ENCODE measurements at places on chromosomes 11 and 22. TPM values are rescaled to one million over a fixed set of nuclear protein-coding genes. Genes with fewer than 3 reads are reported as not detected.
A peak's percentile ranks its signal among the peaks of the same experiment; 100 is the strongest.

DNA sequence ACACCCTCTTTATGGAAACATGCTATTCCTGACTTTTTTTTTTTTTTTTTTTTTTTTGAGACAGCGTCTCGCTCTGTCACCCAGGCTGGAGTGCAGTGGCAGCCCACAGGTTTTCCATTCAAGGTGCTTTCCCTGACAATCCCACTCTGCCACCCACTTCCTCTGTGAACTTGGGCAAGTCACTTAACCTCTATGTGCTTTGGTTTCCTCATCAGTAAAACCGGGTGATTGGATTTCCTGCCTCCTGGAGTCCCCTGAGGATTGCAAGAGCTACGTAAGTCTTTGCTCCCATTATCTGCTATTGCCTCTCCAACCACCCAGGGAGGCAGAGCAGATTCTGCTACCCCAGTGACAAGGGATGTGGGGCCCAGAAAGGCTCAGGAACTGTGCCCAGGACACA, 54.1 kb downstream of the CELSR1 start:
- DNase-seq: no peak

Gene POLDIP3
- 20.2 TPM for total RNA-seq

DNA sequence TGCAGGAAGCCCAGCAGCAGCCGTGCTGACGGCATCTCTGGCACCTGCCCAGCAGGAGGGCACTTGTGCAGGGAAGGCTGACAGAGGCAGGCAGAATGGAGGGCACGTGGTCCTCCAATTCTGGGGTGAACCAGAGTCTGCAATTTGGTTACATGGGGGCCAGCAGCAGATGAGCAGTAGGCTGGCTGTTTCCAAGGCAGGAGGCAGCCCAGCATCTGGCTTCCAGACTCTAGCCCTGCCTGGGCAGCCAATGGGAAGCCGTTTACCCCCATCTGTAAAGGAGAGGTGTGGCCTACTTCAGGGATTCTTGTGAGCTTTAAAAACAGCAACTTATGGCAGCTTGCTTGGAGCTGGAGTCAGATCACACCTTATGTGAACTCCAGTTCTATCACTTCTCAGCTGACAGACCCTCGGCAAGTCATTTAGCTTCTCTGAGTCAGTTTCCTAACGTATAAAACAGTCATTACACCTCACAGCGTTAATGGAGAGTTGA, 27.9 kb upstream of the RASL10A start:
- peak; percentile 64 for DNase-seq

DNA sequence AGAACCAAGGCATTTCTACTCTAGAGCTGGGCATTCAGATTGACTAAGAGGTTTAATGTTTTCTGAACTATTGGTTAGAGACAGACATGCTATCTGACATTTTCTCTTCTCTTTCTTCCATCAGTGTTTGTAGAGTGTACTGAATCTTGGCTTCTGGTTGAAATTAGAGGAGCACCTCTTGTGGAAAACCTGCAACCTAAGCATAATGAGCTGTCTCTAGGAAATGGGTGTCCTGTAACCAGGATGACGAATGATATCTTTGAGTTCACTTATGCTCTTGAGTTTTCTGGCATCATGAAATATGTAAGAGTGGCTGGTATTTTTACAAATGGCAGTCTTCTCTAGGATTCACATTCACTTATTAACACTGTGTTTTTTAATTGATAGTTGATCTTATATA, 19.4 kb downstream of the OOSP4A start:
- no peak for DNase-seq

DNA sequence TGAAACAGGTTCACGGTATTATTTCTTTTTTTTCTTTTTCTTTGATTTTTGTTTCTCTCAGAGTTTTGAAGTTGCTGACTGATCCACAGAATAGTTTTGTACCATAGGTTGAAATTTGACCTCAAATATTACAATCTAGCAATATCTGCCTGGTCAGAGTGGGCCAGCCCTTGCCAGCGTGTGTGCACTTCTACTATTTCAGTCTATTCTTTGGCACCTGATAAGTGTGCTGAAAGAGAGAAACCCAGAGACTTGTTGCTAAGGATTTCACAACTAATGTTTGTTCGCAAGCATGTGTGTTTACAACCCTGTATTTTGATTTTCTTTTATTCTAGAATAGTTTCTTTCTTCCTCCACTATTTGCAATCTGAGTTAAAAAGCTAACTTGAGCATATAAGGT, 1125.2 kb upstream of the CNTN5 start:
- DNase-seq: no peak

- no peak for DNase-seq
Observed at GRCh38 chr11:130700092-130700491, 216.2 kb downstream of the SNX19 start.

GRCh38 chr22:46867106-46867505, 104.7 kb downstream of the TBC1D22A start:
- no peak for DNase-seq

GRCh38 chr11:9462172-9462799, 1.5 kb downstream of the ZNF143 start:
- no peak for DNase-seq

DNA sequence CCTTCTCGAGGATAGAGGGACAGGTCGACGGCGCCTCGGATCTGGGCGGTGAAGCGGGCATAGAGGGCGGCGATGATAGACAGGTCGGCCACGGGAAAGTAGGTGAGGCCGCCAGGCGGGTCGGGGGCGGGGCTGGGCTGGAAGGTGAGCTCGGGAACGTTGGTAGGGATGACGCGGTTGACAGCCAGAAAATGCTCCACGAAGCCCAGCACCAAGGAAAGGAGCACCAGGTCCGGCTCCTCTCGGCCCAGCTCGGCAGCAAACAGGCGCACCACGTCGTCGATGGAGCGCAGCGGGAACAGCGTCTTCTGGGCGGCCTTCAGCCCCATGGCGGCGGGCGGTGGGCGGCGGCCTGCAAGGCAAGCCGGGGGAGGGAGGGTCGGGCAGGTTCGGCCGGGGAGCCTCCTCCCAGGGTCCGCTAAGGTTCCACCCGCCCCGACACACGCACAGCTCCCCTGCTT, 540 bp downstream of the MEN1 start:
- no peak for DNase-seq

Gene KRTAP5-10
- not detected for total RNA-seq

GRCh38 chr22:35638001-35638400, 10.2 kb upstream of the APOL6 start:
- no peak for DNase-seq

- no peak for DNase-seq
Observed at GRCh38 chr22:32444068-32444467, 20.2 kb downstream of the BPIFC start.

- DNase-seq: no peak
Observed at GRCh38 chr22:31952472-31952871, 8.1 kb downstream of the YWHAH start.

Gene NLRX1
- 16.9 TPM for total RNA-seq

GRCh38 chr11:69521457-69521856, 40.0 kb downstream of the LINC01488 start:
- no peak for DNase-seq

- DNase-seq: no peak
Observed at GRCh38 chr11:127390465-127390864, 389.9 kb upstream of the KIRREL3 start.

Gene DSCAML1
- total RNA-seq: 0.67 TPM

DNA sequence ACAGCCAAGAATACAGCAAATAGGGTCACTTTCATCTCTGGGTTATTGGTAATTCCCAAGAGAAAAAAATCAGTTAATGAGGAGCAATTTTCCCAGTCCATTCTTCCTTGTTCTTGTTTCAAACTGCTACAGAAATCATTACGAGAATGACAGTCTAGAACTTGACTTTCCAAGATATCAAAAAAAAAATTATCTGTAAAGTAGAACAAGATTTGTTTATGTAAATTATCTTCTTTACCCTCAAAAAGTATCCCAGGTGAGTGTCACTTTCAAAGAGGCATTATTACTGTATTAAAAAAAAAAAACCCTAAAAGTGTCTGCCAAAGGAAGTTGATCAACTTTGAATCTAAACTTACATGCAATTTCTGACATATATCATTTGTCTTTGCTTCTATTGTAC, at the start of gene OR5W2:
Gene OR5W2 (minus strand): TSS at position 101 of the 400 bp plus-strand sequence. CDS start 0 bp downstream, at position 101.
- no peak for DNase-seq

Gene C22orf15
- total RNA-seq: not detected

- DNase-seq: no peak
Observed at GRCh38 chr11:20672575-20672974, 3.2 kb downstream of the NELL1 start.

DNA sequence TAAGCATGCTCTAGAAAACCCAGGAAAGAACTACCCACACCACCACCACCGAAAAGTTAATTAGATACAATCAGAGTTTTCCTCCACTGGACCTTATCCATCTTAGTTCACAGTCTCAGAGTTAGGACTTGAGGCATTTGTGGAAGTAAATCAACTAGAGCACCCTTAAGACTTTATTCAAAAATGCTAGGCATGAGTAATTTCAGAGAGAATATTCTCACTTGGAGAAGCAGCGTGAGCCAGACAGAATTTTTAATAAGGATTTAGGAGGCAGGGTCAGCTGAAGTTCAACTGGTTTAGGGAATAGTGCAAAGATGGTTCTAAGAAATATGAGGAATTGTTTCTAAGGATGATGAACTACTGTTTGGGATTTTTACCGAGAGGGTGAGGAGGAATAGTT, 1.2 kb upstream of the OLFML1 start:
- no peak for DNase-seq

DNA sequence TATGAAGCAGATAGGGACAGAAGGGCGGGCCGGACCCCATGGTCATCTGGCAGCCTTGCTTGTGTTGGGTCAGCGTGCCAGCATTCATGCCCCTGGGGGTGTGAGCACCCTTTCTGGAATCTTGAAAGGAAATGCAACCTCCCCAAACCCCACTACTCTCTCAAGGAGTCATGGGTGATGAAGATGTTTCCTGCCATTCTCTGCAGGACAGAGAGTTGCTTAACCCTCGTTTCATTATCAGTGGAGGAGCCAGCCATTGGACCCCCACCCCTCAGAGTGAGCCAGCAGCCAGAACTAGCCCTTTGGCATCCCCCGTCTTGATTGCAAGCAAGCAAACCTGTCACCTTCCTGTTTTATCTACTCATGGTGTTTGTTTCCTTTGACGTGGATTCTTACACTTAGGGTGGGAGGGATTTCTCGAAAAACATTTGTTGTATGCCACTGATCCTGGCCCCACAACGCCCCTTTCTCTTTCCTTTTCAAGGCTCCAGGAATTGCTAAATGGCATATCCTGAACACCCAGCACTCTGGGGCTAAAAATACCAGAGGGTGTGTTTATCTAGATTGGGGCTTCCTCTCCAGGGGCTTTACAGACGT, 258.3 kb downstream of the ETS1 start:
- no peak for DNase-seq

Gene HEPACAM
- 0.83 TPM for total RNA-seq

GRCh38 chr11:2143799-2144543, 4.8 kb upstream of the IGF2 start:
- DNase-seq: no peak

GRCh38 chr11:43486141-43486540, 127.4 kb downstream of the TTC17 start:
- DNase-seq: no peak

Gene NNMT
- total RNA-seq: 240 TPM

- no peak for DNase-seq
Observed at GRCh38 chr11:17906436-17906835, 106.4 kb downstream of the SERGEF start.

- no peak for DNase-seq
Observed at GRCh38 chr11:25583596-25583995, 748.3 kb upstream of the ANO3 start.

DNA sequence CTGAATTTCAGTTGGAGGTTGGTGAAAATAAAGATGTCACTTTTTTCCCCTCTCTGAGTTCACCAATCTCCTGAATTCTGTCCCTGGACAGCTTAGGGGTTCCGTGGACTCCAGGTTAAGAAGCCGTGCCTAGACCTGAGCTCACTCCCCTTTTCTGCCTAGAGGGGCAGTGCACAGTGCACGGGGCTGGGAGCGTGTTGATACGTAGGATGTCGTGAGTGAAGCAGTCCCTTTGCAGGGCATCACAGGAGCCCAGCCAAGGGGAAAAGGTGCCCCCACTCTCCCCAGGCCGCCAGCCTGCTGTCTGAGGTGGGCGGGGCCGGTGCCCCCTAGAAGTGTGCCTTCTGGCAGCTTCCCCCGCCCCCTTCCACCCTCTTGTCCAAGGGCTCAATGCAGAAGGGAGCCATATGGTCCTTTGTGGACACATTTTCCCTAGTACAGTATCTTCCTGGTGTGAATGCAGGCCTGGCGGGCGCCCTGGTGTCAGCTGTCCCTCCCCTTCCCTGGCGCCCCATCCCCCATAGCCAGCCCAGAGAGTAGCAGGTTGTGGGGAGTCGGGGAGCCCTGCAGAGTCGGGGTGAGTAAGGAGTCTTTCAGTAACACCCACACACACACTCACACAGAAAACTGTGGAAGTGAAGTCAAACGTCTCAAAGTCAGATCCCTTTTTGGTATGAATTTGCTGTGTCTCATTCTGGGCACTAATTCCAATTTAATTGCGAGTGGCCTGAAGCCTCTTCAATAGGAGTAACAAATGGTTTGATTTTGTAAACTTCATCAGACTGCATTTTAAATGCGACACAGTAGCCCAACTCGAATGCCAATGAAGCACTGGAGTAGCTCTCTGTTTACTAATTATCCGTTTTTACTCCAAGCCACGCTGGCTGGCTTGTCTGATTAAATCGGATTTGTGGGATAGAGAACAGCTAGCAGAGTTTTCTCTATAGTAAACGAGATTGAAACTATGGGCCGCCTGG, 67.5 kb upstream of the NNMT start:
- no peak for DNase-seq

Gene ANO5
- 38.7 TPM for total RNA-seq

Gene TNNT3
- 12.8 TPM for total RNA-seq

DNA sequence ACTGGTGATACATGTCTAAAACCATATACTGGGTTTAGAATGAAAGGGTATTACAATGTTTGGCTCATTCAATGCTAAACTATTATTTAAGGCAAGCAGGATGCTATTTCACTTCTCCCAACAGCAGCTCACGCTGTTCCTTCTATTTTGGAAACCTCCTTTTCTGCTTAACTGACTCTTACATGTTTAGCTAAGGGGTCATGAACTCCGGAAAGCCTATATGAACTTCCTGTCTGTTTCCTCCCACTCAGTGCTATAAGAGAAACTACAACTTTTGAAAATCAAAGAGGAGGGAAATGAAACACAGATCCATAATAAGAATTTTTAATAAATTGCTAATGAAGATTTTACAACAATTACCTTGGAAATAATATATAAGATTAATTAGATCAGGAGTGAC, 30.9 kb downstream of the SLC36A4 start:
- DNase-seq: no peak

Gene HPX
- not detected for total RNA-seq

GRCh38 chr11:9315078-9315688, 790 bp upstream of the TMEM41B start:
- DNase-seq: no peak

Gene CECR2
- total RNA-seq: 4.0 TPM
